Inflammatory macrophage treated with lipopolysaccharide for 1 hour (primary cell): ENCODE measurements at places on chromosomes 3 and 15.

GRCh38 chr3:177904621-177905020 is 631.6 kb upstream of the KCNMB2 start:
- DNase-seq: no peak

GRCh38 chr15:80317389-80318182 is 65.6 kb upstream of the CTXND1 start:
- peak; percentile 82 for DNase-seq

DNA sequence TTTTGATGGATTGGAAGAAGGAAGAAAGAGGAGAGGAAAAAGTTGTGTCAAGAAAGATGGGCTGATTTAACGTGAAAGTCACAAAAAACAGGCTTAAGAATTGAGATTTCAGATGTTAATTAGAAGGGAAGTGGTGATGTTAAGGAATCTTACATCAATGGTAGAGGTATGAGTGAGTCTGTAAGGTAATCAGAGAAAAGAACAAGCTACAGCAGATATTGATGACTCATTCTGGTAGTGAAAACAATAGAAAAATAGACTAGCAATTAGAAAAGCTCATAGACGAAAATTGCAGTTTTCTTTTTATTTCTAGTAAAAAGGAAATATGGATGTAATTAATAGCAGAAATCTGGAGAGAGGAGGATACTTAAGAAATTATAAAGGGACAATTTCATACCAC is 559.6 kb downstream of the MCTP2 start:
- DNase-seq: no peak

DNA sequence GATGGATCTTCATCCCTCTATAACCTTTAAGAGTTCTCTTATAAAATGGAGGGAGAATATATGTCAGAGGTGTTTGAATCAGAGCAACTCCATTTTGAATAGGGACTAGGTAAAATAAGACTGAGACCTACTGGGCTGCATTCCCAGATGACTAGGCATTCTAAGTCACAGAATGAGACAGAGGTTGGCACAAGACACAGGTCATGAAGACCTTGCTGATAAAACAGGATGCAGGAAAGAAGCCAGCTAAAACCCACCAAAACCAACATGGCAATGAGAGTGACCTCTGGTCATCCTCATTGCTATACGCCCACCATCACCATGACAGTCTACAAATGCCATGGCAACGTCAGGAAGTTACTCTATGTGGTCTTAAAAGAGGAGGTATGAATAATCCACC is 211.0 kb downstream of the GBE1 start:
- DNase-seq: no peak

- no peak for DNase-seq
Observed at GRCh38 chr3:161409858-161410257, 38.5 kb upstream of the SPTSSB start.

DNA sequence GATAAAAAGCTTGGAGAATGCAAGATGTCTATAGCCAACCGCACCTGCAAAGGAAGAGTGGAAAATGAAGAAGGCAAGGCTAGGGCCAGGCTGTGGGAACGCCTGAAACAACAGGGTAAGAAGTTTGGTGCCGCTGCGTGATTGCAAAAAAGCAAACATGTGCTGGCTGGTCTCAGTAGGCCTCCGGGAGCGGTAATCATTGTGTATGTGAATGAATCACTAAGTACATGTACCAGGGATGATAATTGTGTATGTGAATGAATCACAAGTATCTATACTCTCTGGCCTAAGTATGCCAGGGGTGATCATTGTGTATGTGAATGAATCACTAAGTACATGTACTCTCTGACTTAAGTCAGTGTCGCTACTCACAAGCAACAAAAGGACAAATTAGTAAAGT is 40.3 kb upstream of the PARL start:
- no peak for DNase-seq

DNA sequence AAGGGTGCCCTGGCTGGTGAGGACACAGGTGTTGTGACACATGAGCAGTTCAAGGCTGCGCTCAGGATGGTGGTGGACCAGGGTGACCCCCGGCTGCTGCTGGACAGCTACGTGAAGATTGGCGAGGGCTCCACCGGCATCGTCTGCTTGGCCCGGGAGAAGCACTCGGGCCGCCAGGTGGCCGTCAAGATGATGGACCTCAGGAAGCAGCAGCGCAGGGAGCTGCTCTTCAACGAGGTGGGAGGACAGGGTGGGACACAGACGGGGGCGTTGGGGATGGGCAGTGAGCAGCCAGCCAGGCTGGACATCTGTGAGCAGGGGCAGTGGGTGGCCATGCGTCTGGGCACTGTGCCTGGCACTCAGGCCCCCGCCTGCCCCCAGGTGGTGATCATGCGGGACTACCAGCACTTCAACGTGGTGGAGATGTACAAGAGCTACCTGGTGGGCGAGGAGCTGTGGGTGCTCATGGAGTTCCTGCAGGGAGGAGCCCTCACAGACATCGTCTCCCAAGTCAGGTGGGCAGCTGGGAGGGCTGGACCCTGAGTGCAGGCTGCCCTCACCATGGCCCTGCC is 10.3 kb downstream of the ANKRD63 start:
- no peak for DNase-seq

- peak; percentile 39 for DNase-seq
Observed at GRCh38 chr3:40258555-40258954, 51.0 kb upstream of the EIF1B start.

- no peak for DNase-seq
Observed at GRCh38 chr3:11606090-11606784, 37.5 kb downstream of the VGLL4 start.
